ENCODE measurements at places on chromosomes 11 and 22.

GRCh38 chr22:24033731-24034130 is 22.6 kb downstream of the CABIN1 start:
- DNase-seq: no peak

- no peak for DNase-seq
Observed at GRCh38 chr11:116986521-116987105, 111.6 kb downstream of the SIK3 start.

- DNase-seq: no peak
Observed at GRCh38 chr11:115459563-115459962, 44.7 kb downstream of the CADM1 start.

- DNase-seq: no peak
Observed at GRCh38 chr11:32244453-32244852, 153.6 kb downstream of the RCN1 start.

DNA sequence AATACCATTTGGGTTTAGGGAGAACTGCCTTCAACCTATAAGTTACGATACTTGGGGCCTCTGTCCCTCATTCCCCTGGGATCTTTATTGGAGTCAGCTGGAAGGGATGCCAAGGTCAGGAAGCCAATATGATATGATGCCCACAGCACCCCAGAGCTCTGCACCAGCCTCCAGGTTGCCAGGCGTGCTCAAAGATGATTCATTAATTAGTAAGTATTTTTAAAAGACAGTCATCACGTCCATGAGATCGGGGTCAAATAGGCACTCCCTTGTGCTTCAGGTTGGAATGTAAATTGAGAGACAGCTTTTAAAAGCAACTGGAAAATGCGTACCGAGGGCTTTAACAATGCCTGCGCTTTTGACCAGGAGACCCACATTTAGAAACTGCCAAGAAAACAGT is 57.0 kb upstream of the CD5 start:
- no peak for DNase-seq

- no peak for DNase-seq
Observed at GRCh38 chr22:24938741-24939341, 7.7 kb downstream of the LHFPL7 start.

DNA sequence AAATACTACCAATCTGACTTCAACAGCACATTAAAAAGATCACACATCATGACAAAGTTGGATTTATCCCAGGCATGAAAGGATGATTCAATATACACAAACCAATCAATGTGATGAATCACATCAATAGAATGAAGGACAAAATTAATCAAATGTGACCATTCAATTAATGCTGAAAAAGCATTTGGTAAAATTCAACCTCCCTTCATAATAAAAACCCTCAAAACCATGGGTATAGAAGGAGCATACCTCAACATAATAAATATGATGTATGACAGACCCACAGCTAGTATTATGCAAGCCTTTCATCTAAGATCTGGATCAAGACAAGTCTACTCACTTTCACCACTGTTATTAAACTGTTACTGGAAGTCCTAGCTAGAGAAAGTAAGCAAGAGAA is 921.7 kb upstream of the RAG2 start:
- no peak for DNase-seq

GRCh38 chr22:29673361-29674066 is 46.3 kb upstream of the CABP7 start:
- no peak for DNase-seq
